ENCODE measurements at places on chromosomes 2 and 18. TPM values are rescaled to one million over a fixed set of nuclear protein-coding genes. Genes with fewer than 3 reads are reported as not detected.

NGEF gene
- 5.4 TPM for total RNA-seq

ONECUT2 gene
- total RNA-seq: 0.02 TPM

POTEI gene
- total RNA-seq: not detected

NETO1 gene
- total RNA-seq: not detected

METTL21A gene
- 21.2 TPM for total RNA-seq

NMUR1 gene
- not detected for total RNA-seq

RGPD4 gene
- total RNA-seq: not detected

PROC gene
- total RNA-seq: not detected

STAT1 gene
- 309 TPM for total RNA-seq

SULT1C2 gene
- total RNA-seq: not detected

SLC16A14 gene
- 1.2 TPM for total RNA-seq

IGFBP5 gene
- not detected for total RNA-seq

DHRS9 gene
- total RNA-seq: 5.4 TPM

ZNF396 gene
- 1.6 TPM for total RNA-seq

NAT8 gene
- total RNA-seq: not detected

HOXD10 gene
- total RNA-seq: not detected

ABCG8 gene
- not detected for total RNA-seq

TMEM182 gene
- 3.8 TPM for total RNA-seq

CHRND gene
- total RNA-seq: not detected

PTPRM gene
- total RNA-seq: 7.0 TPM

MCFD2 gene
- total RNA-seq: 36.5 TPM

ST8SIA5 gene
- not detected for total RNA-seq

SDC1 gene
- total RNA-seq: 0.12 TPM

LYG1 gene
- total RNA-seq: 0.29 TPM

TLX2 gene
- 0.94 TPM for total RNA-seq

MITD1 gene
- 67.4 TPM for total RNA-seq

C2orf80 gene
- not detected for total RNA-seq

TEKT4 gene
- not detected for total RNA-seq

CTAGE1 gene
- total RNA-seq: not detected

DOK1 gene
- 24.5 TPM for total RNA-seq

PRKCE gene
- 13.6 TPM for total RNA-seq

TRIM43 gene
- total RNA-seq: not detected

TRABD2A gene
- total RNA-seq: 30.1 TPM

MAPRE2 gene
- total RNA-seq: 46.5 TPM

APOB gene
- total RNA-seq: not detected

TMEM178A gene
- total RNA-seq: 0.48 TPM

NYAP2 gene
- total RNA-seq: not detected

RAB27B gene
- total RNA-seq: 0.31 TPM

KIF1A gene
- total RNA-seq: 3.3 TPM

IL36B gene
- total RNA-seq: not detected

DSC3 gene
- not detected for total RNA-seq

UGT1A5 gene
- total RNA-seq: not detected

IL36G gene
- total RNA-seq: not detected

NTSR2 gene
- not detected for total RNA-seq

DSC2 gene
- not detected for total RNA-seq

ZBTB7C gene
- total RNA-seq: 0.05 TPM

ALPP gene
- not detected for total RNA-seq

All from activated CD4-positive, alpha-beta memory T cell treated with anti-CD3 and anti-CD28 coated beads for 36 hours (primary cell).